Mucosa of gallbladder (tissue), 1 donor: ENCODE measurements at places on chromosomes 11 and 22. TPM values are rescaled to one million over a fixed set of nuclear protein-coding genes. Genes with fewer than 3 reads are reported as not detected.

GRCh38 chr11:85769771-85770170 lies 41.2 kb downstream of the SYTL2 start:
- no peak for DNase-seq

DNA sequence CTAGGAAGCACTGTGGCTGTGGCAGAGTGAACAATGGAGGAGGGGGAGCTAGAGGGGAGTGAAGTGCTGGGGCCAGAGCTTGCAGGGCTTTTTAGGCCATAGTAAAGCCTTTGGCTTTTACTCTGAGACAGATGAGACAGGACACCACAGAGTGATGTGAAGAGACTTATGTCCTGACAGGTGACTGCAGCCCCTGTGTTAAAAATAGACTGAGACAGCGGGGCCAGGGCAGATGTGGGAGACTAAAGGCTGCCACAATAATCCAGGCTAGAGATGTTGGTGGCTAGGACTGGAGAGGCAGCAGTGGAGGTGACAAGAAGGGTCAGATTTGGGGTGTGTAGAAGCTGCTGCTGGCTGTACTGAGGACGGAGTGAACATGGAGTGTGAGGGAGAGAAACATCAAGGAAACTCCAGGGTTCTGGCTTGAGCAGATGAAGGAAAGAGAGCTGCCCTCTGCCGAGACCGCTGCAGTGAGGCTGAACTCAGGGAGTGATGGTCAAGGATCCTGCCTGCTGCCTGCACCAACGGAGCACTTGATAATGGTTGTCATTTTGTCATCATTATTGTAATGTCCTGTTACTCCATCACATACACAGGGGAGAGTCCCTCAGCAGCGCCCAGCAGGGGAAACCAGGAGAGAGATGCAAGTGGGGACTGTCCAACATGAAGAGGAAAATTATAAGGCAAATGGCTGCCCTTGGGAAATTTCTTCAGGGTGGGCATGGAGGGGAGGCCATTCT lies 27.4 kb downstream of the SLC43A1 start:
- no peak for DNase-seq

- DNase-seq: no peak
Observed at GRCh38 chr11:122422682-122423081, 232.8 kb upstream of the UBASH3B start.

GRCh38 chr22:24236656-24237055 lies 8.2 kb downstream of the GGT5 start:
- no peak for DNase-seq

- DNase-seq: no peak
Observed at GRCh38 chr11:32446227-32446626, 10.9 kb upstream of the WT1 start.

DNA sequence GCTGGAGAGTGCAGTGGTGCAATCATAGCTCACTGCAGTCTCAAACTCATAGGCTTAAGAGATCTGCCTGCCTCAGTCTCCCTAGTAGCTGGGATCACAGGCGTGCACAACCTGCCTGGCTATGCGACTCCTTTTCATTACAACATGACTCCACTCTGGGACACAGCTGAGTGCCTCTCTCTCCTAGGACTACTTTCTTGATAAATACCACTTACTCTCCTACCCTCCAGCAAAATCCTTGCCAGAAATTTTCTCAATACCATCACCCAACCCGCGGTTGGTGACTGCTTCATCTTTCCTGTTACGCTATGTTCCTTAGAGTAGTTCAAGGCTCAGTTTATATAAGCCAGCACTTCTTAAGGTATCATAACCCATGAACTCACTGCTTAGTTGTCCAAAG lies 26.9 kb downstream of the ARFGAP3 start:
- no peak for DNase-seq

The OR4D5 gene
- not detected for total RNA-seq

DNA sequence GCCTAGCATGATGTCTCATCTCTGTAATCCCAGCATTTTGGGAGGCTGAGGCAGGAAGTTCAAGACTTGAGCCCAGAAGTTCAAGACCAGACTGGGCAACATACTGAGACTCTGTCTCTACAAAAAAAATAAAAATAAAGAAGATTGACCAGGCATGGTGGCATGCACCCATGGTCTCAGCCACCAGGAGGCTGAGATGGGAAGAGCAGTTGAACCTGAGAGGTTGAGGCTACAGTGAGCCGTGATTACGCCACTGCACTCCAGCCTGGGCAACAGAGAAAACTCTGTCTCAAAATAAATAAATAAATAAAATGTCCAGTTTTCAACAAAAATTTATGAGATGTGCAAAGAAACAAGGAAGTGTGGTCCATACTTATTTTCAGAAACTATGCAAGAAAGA lies 28.3 kb downstream of the EFCAB6 start:
- DNase-seq: no peak

GRCh38 chr11:1827095-1827813 lies 7.5 kb upstream of the SYT8 start:
- peak; percentile 86 for DNase-seq

DNA sequence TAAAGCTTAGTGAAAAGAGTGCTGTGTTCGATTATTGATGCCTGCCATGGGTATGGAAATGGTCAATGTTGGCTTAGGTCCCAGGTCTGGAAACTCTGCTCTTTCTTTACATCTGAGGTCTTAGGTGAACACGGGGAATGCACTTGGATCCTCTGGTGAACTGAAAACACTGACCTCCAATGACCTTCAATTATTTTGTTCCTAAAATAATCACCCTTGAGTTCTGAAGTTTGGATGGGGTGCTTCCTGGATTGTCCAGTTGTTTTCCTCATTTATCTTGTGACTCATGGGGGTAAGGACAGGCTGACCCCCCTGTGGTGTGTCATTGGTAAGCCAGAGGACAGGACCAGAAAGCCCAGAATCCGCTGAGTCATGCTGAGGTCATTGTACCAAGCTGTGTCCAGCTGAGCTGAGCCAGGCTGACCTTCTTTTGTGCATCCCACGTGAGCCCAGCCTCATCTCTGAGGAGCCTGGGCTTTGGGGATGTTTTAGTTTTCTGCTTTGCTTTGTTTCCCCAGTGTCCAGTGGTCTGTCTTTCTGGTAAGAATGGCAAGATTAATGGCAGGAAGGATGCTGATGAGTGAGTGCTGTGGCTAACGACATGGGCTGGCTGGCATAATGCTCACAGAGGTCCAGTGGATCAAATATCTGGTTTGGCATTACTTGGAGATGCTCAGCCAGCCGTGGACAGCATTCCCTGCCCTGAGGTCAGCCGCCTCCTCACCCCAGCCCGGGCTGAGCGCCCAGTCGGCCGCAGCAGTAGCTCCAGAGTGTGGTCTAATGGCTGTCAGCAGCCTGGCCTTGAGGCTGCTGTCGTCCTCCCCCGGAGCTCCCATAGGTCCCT lies 35.6 kb downstream of the AMPD3 start:
- peak; percentile 86 for DNase-seq

DNA sequence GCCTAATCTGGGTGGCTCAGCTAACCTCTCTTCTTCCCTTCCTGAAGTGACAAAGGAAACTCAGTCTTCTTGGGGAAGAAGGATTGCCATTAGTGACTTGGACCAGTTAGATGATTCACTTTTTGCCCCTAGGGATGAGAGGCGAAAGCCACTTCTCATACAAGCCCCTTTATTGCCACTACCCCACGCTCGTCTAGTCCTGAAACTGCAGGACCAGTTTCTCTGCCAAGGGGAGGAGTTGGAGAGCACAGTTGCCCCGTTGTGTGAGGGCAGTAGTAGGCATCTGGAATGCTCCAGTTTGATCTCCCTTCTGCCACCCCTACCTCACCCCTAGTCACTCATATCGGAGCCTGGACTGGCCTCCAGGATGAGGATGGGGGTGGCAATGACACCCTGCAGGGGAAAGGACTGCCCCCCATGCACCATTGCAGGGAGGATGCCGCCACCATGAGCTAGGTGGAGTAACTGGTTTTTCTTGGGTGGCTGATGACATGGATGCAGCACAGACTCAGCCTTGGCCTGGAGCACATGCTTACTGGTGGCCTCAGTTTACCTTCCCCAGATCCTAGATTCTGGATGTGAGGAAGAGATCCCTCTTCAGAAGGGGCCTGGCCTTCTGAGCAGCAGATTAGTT lies 14.2 kb upstream of the UVRAG start:
- DNase-seq: no peak

- no peak for DNase-seq
Observed at GRCh38 chr11:31240340-31240904, 129.1 kb downstream of the DCDC1 start.

- DNase-seq: peak; percentile 44
Observed at GRCh38 chr11:79076526-79077115, 364.2 kb downstream of the TENM4 start.
